ENCODE measurements at places on chromosomes 1 and 21. TPM values are rescaled to one million over a fixed set of nuclear protein-coding genes. Genes with fewer than 3 reads are reported as not detected.

Gene GJB3
- total RNA-seq, result 8.8 TPM

Gene CLCA1
- not detected for total RNA-seq

Gene NBPF10
- 3.8 TPM for total RNA-seq

Gene CSF3R
- 13.3 TPM for total RNA-seq

Gene SLC5A3
- 26.0 TPM for total RNA-seq

Gene FOXD3
- total RNA-seq, result 0.31 TPM

Gene COL6A1
- total RNA-seq, result 127 TPM

DNA sequence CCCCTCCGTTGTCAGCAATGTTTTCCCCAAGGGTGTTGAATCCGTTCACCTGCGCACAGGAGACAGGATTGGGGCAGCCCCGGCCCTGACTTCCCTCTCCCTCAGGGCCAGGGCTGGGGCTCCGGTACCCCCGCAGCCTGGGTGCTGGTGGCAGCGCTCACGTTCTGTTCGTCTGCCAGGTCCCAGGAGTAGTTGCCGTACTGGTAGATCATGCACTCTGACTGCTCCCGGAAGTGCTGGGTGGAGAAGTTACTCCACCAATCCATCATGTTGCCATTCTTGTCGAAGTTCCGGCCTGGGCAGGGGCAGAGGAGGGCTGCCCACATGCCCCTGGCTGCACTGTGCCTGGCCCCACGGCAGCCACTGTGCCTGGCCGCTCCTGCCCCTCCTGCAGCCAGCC, 6.1 kb downstream of the PRXL2B start:
- DNase-seq, result peak; percentile 69

- DNase-seq, result no peak
These were observed 56.1 kb downstream of the ARHGEF10L start for GRCh38 chr1:17595602-17595925.

GRCh38 chr1:226967665-226968064, 27.6 kb downstream of the COQ8A start:
- DNase-seq, result no peak

DNA sequence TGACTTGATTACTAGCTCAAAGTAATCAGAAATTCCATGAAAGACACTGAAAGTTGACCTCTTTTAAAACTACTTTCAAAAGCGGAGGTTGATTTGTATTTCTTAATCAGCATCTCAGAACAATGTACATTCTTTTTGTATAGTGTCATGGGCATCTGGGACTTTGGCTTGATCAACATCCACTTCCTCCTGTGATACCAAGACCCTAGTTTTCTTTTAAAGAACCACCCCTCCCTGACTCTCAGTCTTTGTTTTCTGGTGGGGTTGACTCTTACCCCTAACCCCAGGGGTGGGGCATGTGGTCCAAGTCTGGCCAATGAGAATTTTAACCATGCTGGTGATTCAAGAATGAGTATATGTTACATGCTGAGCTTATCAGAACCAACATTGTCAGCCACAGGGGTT, 21.7 kb upstream of the IRF2BP2 start:
- no peak for DNase-seq

DNA sequence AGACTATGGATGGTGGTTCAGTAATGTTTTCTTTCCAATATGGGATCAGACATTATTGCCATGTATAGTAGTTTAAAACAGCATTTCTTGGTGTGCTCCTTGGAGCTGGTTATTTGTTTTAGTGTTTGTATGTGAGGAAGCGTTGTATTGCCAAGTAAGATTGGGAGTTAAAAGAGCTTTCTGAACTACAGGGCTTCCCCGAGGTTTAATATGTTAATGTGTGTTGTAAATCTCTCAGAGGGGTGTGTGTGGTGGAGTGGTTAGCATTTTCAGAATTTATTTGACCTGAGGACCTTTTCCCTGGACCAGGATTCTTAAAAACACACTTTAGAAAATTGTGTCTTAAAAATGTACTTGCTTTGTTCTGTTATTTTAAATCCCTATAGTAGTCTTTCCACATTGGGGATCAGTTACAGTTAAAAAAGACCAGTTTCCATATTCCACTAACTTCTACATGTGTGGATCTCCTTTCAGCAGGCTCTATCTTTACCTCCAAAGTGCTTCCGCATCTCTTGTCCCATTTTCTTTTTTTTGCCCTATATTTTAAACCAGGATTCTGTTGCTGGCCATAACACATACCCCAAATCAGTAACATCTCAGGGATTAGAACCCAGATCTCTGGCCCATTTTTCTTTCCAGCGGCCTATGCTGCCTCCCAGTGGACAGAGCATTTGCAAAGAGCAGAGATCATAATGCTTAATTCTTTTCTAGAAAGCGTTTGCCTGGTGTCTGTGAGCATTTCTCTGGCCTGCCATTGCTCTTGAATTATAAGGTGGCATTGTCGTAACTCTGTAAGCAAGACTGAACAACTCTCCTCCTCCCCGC, 58.6 kb downstream of the PBX1 start:
- no peak for DNase-seq

GRCh38 chr1:14881775-14882672, 271.5 kb upstream of the TMEM51 start:
- no peak for DNase-seq

DNA sequence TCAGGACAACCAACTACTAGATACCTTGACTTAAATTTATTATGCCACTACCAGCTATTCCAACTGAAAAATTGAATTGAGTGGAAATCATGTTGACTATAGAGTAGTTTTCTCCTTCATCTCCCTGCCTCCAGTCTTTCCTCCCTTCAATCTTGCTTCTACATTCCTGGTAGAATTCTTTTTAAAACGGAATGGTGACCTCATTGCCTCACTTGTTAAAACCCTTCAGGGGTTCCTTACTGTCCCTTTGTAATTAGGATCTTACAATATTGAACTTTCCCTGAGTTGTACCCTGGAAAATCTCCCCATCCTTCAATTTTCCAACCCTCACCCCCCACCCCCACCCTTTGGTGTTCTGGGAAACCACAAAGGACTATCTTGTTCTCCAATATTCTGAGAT, 82.8 kb upstream of the ZNF326 start:
- no peak for DNase-seq

- DNase-seq, result no peak
These were observed 90.7 kb downstream of the MT1HL1 start for GRCh38 chr1:236913371-236914037.

DNA sequence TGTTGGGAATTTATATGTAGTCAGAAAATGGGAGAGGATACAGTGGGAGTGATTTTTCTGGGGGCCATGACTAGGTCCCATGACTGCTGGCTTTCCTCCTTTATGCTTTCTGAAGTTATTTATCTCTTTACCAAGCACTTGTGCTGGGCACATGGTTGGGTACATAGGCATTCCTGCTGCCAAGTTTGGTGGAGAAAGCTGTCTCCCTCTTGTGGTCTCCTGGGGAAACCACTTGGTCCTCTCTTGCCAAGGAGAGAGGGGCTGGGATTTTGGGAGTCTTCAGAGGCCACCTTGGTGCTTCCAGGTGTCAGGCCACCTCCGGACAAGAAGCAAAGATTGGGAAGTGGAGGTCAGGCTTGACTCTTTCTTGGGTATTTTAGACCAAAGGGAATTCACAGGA, 120.2 kb upstream of the KCNE2 start:
- no peak for DNase-seq

- DNase-seq, result peak; percentile 82
These were observed 9.2 kb downstream of the IKBKE start for GRCh38 chr1:206479183-206480125.

DNA sequence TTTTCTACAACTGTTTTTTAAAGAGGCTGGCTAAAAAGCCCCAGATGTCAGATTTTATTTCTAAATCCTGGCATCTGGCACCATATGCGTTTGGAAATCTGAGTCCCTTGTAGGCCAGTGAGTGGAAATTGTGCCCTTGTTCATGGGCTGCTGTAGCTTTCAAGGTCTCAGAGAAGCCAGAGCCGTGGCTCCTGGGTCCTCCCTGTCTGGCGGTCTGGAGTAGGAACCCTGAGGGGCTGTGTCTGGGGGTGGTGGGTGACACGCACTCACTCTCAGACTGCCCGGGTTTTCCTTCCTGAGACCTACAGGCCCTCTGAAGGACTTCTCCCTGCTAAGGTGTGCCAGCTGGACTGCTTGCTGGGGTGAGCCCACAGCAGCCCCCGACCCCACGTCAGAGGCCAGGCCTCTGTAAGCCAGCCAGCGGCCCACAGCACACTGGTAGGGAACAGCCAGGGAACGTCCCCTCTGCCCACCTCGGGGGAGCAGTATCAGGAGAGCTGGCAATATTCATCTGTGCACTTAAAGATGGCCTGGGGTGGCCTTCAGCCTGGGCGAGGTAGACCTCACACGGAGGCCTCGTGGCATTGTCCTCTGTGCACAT, 151.5 kb downstream of the PEX14 start:
- DNase-seq, result no peak

- DNase-seq, result no peak
These were observed 53.9 kb upstream of the RBM15 start for GRCh38 chr1:110285316-110285715.

DNA sequence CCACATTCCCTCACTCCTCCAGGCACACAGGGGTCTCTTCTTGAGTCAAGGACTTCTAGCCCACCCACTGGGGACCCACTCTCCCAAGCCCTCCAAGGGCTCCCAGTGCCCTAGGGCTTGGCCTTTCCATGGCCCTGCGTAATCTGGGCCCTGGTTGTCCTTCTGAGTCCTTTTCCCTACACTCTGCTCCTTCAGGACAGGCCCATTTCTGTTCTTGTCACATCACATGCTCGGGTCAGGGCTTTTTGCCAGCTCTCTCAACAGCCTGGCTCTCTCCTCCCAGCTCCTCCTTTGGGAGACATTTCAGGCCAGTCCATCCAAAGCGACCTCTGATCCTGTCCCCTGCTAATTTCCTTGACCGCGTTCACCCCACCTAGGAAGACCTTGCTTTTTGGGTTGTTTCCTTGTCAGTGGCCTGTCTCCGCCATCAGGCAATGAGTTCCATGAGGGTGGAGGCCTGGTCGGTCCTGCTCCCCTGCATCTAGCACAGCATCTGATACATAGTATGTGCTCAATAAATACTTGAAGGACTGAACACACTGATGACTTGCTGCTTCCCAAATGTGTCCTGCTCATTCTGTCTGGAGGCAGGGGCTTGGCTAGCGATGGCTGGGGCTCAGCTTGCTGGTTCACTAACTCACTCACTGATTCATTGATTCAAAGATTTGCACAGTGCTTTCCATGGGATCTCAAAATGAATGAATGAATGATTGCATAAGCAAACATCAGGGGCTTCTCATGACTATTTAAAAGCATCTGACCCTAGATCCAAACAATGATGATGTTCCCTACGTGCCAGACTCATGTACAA, 44.8 kb downstream of the DHRS3 start:
- DNase-seq, result no peak

- no peak for DNase-seq
These were observed 29.8 kb downstream of the PGM1 start for GRCh38 chr1:63622849-63623566.

DNA sequence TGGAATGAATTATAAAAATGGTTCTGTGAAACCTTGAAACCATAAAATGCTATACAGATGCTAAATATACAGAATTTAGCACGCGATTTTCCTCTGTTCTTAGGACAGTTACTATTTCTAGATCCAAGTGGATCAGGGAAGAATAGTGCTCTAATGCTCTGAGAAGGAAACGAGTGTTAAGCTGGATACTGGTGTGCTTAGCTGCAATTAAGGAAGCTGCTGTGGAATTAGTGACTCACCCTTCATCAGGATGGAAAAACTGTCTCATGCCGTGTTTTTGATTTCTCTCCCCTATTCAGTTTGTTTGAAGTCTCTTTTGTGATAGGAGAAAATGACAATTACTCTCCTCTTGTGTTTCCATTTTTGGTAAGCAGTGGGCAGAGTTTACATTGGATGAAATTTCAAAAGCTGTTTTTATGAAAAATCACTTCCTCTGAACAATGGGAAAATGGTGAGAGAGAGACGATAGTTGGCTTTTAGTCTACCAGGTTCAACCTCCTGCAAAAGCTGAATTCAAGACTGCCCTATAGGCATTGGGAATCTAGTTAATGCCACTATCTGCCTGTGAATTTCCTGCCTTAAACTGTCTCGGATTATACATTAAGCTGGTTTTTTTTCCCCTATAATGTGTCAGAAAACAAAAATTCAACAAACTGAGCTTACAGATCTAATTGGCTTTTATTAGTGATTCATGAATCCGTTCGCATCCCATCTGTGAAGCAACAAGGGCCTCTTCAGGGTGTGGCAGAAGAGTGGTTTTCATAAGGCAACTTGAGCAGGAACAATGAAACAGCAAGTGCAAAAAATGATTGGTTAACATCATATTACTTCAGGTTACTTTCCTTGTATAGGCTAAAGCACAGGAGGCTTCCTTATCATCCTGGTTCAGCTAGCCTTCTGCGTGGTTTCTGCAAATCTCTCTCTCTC, 179.8 kb downstream of the ST6GALNAC3 start:
- no peak for DNase-seq

DNA sequence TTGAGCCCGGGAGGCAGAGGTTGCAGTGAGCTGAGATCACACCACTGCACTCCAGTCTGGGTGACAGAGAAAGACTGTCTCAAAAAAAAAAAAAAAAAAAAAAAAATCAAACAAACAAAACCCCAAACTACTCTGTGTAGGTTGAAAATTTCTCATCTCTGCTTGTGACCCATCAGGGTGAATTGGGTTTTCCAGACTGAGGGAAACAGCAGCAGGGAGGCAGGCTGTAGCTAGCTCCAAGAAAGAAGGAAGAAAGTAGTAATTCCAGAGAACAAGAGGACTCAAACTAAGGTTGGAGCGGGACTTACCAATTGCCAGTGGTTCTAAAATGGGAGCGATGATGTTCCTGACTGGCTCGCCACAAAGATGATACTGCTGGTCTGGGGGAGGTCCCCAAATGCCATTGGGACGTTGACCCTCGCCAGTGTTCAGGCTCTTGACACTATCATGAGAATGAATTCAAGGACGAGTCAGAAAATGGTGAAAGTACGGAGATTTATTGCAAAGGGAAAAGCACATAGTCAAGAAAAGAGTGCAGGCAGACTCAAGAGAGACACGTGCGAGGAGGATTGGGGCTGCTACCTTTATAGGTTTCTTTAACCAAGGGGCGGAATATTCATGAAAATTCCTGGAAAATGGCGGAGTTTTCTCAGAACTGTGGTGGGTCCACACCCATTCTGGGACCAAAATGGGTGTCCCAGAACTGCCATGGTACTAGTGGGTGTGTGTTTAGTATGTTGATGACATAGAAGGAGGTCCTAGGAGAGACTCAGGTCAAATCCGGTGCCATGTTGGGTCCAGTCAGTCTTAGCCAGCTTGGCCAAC, 13.4 kb downstream of the AADACL4 start:
- DNase-seq, result no peak

Measured in kidney (tissue), 22 donors.